Forelimb muscle (tissue), 1 donor: ENCODE measurements at places on chromosomes 7 and 10. TPM values are rescaled to one million over a fixed set of nuclear protein-coding genes. Genes with fewer than 3 reads are reported as not detected.

GRCh38 chr10:5303504-5303903 lies 61.3 kb upstream of the UCN3 start:
- no peak for DNase-seq

DNA sequence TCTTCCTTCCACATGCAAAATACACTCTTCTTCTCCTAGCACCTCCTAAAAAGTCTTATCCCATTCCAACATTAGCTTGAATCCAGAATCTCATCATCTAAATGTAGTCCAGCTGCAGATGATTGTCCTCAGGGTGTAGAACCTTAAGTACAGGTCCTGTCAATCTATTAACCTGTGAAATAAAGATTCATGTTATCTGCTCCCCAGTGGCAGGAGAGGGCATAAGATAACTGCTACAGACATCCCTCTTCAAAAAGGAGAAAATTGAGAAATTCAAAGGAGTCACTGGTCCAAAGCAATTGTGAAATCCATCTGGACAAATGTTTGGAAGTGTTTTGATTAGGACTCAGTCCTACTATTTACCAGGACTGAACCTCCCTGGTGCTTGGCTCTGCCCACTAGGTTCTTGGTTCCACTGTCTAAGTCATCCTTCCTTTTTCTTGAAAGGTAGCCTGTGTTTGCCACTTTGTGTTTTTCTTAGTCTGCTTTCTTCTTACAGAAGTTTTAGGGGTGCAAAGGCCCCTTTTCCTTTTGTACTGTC lies 96.2 kb downstream of the ADD3 start:
- DNase-seq: no peak

GRCh38 chr7:105979405-105979804 lies 16.3 kb downstream of the CDHR3 start:
- no peak for DNase-seq

GRCh38 chr7:37782166-37782565 lies 66.2 kb upstream of the NME8 start:
- no peak for DNase-seq

DNA sequence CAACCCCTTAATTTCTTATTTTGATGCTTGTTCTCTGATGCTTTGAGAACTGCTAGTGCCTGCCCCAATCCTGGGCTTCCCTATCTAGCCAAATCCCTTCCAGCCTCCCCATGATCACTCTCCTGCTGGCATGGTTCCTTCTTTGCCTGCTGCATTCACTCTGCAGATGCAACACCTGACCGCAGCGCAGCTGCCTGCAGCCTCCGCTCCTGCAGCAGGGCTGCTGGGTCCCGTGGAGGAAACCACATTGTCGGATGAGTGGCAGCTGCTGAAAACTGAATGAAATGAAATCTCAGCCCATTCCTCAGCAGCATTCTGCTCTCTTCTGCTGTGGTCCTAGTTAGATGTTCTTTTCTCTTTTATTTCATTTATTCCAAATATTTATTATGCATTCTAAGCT lies 320.3 kb downstream of the CCDC3 start:
- no peak for DNase-seq

The CUBN gene
- 3.7 TPM for polyA plus RNA-seq

DNA sequence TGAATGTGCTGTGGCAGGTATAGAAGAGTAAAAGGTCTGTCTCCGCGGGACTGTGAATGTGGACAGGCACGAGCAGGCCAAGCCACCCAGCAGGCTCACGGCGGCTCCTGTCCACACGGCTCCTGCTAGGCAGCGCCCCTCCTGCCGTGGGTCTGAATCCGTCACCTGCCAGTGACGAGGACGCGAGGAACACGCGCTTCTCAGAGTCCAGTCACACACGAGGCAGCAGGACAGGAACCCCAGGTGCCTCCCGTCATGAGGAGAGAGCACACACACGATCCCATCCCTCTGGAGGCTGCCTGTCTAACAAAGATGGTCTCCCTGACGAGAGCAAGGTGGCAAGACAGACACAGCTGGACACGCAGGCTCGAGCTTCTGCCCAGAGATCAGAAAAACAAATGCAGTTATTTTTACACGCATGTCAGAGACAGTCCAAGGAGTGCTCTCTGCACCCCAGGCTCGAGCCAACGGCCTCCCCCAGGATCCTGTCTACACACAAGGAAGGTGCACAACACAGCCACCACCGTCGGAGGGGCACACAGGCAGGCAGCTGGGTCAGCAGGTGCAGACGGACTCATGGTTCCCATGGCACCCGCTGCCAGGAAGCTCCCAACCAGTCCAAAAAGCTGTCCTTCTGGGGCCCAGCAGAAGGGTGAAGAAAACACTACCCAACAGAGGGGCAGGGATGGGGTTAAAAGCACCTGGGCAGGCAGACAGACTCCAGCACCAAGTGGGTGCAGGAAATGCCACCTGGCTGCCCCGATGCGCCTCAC lies 103.2 kb downstream of the MAD1L1 start:
- no peak for DNase-seq

GRCh38 chr10:12504628-12505027 lies 155.3 kb downstream of the CAMK1D start:
- no peak for DNase-seq

The ANKRD30A gene
- polyA plus RNA-seq: not detected

DNA sequence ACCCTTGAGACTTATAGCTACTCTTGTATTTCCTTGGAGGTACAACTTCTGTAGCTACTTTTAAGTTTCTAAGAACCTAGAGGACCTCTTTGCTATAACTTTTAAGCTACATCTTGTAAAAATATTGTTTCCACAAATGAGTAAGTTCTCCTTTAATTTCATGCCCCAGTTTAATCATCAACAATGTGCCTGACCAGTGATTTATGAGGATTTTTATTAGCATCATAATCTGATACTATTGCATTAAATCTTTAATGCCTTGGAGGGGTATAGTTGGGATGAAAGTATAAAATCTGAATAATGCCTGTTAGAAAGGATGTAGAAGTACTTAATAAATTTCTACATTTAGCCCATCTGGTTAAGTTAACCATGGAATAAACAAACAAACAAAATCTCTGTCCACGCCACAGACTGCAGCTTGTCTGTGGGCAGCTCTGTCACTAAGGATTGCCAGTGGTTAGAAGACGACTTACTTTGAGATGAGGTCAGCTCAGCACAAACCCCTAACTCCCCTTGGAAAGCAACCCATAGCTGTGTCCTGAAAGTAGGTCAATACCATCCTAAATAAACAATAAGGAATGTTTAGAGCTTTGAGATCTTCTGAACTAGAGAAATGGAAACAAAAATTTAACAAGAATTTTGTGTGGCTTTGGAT lies 18.3 kb downstream of the UBE2D1 start:
- DNase-seq: no peak
